ENCODE measurements at places on chromosomes 12 and 14. TPM values are rescaled to one million over a fixed set of nuclear protein-coding genes. Genes with fewer than 3 reads are reported as not detected.

BEGAIN gene
- total RNA-seq: 1.1 TPM

RERGL gene
- not detected for total RNA-seq

ACOT6 gene
- not detected for total RNA-seq

DNA sequence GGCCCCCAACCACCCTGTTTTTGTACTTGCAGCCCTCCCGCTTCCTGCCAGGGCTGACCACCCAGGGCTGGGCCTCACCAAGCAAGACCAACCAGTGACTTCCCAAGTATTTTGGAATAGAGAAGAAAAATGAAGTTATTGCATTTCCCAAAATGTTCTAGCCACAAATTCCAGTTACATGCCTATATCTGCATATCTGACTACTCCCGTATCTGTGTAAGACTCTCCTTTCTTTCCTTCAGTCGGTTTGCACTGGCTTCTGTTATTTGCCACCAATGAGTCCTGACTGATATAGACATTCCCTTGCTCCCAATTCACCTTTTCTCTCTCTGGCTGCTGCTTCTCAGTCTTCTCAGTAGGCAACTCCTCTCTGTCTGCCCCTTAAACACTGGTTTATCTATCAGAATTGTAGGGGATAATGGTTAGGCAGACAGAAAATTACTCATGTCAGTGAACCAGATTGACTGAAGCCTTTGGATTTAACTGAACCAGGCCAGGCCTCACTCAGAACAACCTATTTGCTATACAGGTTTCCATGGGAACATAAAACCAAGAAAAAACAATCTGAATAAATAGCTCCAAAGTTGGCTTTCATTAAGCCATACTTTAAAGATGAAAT, 85.3 kb downstream of the SPTSSA start:
- no peak for DNase-seq

SOX5 gene
- total RNA-seq: 11.9 TPM

DNA sequence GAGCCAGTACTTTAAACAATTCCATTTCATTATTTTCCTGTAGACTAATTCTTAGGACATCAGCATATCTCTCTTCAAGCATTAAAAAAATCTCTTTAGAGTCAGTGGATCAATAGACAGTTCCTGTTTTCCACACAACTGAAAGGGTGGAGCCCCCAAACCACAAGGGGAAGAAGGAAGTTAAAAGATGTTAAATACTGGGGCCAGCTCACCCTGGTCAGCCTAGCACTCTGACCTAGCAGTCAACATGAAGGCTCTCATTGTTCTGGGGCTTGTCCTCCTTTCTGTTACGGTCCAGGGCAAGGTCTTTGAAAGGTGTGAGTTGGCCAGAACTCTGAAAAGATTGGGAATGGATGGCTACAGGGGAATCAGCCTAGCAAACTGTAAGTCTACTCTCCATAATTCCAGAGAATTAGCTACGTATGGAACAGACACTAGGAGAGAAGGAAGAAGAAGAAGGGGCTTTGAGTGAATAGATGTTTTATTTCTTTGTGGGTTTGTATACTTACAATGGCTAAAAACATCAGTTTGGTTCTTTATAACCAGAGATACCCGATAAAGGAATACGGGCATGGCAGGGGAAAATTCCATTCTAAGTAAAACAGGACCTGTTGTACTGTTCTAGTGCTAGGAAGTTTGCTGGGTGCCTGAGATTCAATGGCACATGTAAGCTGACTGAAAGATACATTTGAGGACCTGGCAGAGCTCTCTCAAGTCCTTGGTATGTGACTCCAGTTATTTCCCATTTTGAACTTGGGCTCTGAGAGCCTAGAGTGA, at the start of gene LYZ:
Gene LYZ, plus strand, starts transcription at position 220 of the 777 bp plus-strand sequence. Its CDS starts 28 bp downstream, at position 248.
- no peak for DNase-seq

DNA sequence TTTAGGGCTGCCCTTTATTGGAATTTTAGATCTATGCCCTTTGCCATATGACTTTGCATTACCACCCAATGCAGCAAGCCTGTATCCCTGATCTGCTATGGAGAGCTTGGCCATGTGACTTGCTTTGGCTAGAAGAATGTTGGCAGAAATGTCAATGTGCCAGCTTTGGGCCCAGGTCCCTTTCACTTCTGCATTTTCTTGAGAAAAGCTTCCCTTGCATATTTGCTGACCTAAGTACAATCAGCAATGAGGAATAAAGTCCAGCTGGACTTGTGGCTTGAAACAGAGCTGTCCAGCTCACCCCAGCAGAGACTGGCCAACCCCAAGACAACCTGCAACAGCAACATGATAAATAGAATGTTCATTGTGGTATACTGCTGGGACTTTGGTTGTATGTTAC, 135.9 kb downstream of the PAH start:
- DNase-seq: no peak

PLEKHG7 gene
- not detected for total RNA-seq

- DNase-seq: no peak
These were observed 96.6 kb upstream of the FERMT2 start for GRCh38 chr14:53047307-53048069.

DNA sequence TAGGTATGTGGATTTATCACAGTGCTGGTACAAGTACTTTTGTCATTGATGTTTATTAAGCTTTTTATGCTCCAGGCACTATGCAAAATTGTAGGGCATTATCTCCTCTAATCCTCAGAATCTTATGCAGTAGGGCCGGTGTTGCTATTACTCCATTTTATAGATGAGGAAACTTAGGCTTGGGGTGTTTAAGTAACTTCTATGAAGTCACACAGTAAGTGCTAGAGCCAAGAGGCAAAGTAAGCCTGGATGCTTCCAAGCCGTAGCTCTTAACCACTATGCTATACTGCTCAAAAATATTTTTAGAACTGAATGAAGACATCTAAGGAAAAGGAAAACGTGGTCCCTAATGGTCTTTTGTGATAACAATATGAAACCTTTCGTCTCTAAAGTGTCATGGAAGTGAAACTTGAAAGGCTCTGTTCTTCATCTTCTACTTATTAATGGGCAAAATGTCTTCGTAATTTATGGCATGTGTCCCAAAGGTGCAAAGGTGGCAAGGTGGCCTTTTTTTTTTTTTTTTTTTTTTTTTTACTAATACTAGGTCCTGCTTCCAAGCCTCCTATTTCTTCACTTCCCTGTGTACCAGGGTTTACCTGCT, 85.2 kb downstream of the ETV6 start:
- no peak for DNase-seq

GRCh38 chr14:98960617-98961013, 311.4 kb downstream of the BCL11B start:
- DNase-seq: no peak

- DNase-seq: peak; percentile 20
These were observed 27.9 kb downstream of the BORCS5 start for GRCh38 chr12:12384571-12385340.

R3HDM2 gene
- total RNA-seq: 15.5 TPM

- no peak for DNase-seq
These were observed 21.3 kb upstream of the FAM234B start for GRCh38 chr12:13022851-13023271.

DNA sequence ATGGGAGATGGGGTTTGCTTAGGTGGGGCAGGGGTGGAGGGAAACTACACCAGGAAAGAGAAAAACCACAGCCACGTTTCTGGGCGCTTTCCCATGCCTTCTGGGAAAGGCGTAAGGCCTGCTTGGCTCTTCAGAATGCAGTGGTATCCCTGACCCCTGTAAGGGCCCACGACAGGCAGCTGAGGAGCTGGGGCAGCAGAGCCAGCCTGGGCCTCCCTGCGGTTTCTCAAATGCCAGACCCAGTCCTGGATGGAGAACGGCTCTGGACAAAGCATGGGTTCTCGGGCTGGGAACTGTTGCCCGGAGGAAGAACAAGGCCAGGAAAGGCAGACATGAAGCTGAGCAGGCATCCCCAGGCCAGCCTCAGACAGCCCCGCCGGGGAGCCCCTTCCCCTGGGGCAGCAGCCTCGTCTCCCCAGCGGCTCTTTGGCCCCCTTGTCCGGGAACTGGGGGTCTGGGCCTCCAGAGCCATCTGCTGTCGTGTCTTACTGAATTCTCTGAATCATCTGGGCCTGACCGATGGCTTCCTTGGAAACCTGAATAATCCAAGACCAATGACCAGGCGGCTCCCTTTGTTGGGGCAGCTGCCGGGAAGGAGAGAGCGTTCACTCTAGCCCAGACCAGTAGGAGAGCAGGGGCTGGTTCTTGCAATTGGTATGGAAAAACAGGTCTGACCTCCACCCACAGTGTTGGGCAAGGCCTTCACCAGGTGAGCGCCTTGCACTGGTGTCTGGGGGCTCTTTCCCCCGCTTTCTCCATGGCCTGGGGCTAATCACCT, 64.0 kb upstream of the RIN3 start:
- no peak for DNase-seq

GRCh38 chr12:56205445-56205844, 16.2 kb upstream of the SMARCC2 start:
- DNase-seq: no peak

WNT5B gene
- 18.4 TPM for total RNA-seq

- DNase-seq: no peak
These were observed 186.6 kb upstream of the EEA1 start for GRCh38 chr12:93115646-93116045.

DNA sequence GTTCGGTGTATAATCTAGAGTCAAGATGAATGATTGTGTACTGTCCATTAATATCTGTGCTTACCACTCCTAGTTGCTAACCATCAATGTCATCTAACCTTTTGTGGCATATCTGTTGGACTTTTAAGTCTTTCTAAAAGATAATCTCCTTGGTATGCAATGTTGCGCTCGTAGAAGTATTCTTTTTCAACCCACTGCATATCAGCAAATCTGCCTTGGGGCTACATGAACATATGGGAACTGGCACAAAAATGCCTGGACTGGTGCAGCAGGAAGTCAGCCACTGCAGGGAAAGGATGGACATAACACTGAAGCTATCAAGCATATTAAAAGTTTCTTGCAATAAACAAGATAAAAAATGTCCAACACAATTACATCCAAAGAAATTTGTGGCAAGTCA, 124.3 kb upstream of the SLC38A4 start:
- no peak for DNase-seq

RPL41 gene
- 3,403 TPM for total RNA-seq

DNA sequence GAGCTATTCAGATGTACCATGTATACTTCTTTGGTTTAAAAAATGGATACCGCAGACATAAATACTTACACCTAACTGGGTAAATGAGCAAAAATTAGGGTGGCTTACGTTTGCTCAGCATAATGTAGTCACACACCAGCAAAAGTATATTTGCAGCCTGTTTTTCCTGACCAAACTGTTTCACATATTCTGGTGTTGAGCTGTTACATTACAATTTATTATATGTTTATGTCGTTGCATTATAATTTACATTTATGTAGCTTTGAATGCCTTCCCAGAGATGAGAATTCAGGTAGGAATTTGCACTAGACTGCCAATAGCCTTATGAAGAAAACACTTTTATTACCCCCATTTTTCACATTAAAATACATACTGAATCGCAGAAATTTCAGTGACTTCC, 183.3 kb downstream of the PTPRO start:
- DNase-seq: no peak

All from K562 (cell line).